Esophagus squamous epithelium (tissue), 5 donors: ENCODE measurements at places on chromosomes 1 and 21.

GRCh38 chr1:89743788-89744187 is 77.0 kb upstream of the LRRC8D start:
- DNase-seq = no peak

- no peak for DNase-seq
Observed at GRCh38 chr1:173502104-173502503, 25.0 kb downstream of the PRDX6 start.

GRCh38 chr1:215932558-215932957 is 365.5 kb downstream of the KCTD3 start:
- no peak for DNase-seq

- DNase-seq = no peak
Observed at GRCh38 chr1:25435397-25436108, 4.9 kb downstream of the MACO1 start.

- no peak for DNase-seq
Observed at GRCh38 chr1:114641377-114641776, 28.5 kb downstream of the DENND2C start.

DNA sequence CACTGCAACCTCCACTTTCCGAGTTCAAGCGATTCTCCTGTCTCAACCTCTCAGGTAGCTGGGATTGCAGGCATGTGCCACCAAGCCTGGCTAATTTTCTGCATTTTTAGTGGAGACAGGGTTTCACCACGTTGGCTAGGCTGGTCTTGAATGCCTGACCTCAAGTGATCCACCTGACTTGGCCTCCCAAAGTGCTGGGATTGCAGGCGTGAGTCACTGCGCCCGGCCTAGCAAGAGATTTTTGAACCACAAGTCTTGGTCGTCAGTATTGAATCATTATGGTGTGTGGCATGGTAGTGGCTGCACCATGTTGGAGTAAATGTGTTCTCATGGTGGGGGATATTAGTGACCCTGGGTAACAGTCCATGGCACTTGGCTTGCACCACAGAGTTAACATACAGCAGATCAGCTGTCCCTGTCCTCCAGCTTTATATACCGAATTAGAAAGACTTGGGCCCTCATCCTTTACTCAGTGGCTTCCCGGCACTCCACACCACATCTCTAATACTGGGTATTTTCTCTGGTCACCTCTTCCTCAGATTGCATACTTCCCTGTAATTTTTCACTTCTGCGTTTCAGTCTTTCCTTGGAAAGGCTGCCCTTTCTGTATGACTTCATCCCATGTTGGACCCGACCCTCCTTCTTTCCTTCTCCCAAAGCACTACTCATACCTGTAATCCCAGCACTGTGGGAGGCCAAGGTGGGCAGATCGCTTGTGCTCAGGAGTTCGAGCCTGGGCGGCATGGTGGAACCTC is 25.1 kb downstream of the AK4 start:
- DNase-seq = no peak
